ENCODE measurements at places on chromosomes 3 and 15.
A peak's percentile ranks its signal among the peaks of the same experiment; 100 is the strongest.

GRCh38 chr3:77536038-77536775 lies 496.3 kb downstream of the ROBO2 start:
- DNase-seq, result no peak

DNA sequence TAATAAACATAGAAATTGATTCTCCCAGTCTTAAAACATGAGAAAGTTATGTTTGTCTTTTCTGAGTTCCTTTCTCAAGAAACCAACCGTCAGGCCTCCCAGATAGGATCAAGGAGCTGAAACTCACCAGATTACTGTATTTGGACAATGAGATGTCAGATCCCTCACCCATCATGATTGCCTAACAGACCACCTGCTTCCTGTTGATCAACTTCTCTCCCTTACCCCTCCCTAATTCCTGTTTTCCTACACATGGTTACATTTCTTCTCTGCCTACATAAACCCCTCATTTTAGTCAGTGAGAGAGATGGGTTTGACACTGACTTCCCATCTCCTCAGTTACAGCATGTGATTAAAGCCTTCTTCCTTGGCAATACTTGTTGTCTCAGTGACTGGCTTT lies 917.5 kb downstream of the FHIT start:
- DNase-seq, result no peak

DNA sequence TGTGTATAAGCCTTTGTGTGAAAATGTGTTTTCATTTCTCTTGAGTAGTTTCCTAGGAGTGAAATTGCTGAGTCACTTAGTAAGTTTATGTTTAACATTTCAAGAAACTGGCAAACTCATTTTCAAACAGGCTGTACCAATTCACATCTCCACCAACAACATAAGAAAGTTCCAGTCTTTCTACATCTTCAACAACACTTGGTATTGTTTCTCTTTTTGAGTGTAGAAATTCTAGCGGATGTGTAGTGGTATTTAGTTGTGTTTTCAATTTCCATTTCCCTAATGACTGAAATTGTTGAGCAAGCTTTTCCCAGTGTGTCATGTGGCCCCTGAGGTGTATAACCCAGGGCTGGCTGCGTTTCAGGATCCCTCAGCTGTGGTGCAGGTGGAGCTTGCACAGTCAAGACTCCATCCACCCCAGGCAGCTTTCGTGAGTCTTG lies 258.5 kb downstream of the PDCD6IP start:
- DNase-seq, result no peak

GRCh38 chr15:77030928-77031375 lies 36.0 kb downstream of the PSTPIP1 start:
- DNase-seq, result peak; percentile 15
